Activated T-helper 1 cell treated with anti-CD3 and anti-CD28 coated beads, Interleukin-2, amount 50 U/mL, for 16 hours (primary cell): ENCODE measurements at places on chromosomes 12 and 14.

DNA sequence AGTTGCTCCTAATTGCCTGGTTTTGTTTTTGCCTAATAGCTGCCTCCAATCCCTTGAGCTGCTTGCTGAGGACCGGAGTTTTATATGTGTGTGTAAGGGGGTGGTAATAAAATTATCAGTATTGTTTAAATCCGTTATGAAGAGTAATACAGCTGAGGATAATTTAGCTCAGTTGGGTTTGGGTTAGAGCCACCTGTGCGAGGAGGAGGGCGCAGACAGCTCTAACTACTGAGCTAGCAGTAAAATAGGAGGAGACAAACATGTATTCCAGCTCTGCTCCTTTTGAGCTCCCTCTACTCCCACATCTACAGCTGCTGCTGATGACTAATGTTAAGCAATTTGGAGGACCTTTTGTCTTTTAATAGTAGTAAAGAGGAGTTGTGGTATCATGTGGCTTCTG is 61.5 kb downstream of the SPATS2 start:
- DNase-seq = no peak

DNA sequence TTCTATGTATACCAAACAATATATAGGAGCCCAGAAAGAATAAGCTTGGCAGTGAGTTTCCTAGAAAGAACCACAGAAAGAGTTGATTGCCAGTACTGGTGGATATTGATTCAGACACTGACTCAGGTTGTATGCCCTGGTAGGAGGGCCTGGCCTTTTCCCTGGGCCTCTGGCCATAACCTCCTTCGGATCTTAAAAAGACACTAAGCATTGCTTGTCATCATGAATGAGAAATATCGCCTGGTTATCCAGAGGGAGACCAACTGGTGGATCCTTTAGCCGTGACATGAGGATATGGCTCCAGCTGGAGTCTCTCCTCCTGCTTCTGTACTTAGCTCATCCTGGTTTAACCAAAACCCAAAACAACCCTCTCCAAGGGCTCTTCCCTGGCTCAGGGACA is 231.5 kb downstream of the MSRB3 start:
- DNase-seq = no peak

DNA sequence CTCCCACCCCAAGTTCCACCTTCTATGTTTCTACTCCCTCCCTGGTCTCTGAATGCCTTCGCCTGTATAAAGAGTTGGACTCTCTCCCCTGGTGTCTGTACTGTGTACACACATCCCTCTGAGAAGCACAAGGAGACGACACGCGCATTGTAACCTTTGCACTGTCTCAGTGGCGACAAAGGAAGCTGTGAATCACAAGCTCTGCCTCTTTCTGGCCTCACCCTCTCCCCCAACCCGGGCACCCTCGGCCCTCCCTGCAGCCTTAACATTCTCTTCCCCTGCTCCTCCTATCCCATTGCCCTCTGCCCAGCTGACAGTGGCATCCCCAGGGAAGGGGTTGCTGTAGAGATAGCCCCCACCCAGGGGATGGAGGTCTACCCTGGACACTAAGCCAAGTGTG is 2.5 kb upstream of the SMARCD1 start:
- DNase-seq = no peak

- no peak for DNase-seq
Observed at GRCh38 chr12:28032811-28033537, 60.4 kb upstream of the PTHLH start.

GRCh38 chr12:110279566-110280375 is 1.3 kb upstream of the ATP2A2 start:
- no peak for DNase-seq

- no peak for DNase-seq
Observed at GRCh38 chr14:94897561-94897960, 127.6 kb upstream of the GSC start.

- DNase-seq = no peak
Observed at GRCh38 chr12:89067421-89068187, 284.7 kb downstream of the DUSP6 start.

DNA sequence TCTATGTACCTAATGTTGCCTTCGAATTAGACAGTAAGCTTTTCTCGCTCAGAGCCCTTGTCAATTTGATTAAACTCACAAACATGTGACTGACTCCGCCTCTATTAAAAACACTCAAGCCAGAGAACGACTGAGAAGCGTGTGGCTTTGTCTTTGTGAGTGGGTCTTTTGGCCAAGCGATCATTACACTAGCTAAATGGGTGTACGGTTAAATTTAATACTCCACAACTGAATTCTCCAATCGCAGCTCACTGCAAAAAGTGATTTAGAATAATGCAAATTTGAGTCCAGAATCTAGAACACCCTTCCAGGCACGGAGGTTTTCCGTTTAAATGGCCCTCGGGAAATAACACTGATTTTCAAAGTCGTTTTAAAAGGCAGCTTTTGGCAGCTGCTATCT is 253.7 kb downstream of the EFCAB11 start:
- DNase-seq = no peak

DNA sequence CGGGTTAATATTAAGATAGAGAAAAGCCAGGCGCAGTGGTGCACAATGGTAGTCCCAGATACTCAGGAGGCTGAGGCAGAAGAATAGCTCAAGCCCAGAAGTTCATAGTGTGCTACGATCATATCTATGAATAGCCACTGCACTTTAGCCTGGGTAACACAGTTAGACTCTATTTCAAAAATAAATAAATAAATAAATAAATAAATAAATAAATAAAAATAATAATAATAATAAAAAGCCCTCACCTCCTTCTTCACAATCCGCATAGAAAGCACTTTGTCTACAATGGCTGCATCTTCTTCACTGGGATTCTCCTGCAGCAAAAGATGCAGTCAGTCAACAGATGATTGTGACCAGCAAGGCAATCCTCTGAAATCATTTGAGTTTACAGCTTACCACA is 31.5 kb upstream of the SUPT16H start:
- no peak for DNase-seq

DNA sequence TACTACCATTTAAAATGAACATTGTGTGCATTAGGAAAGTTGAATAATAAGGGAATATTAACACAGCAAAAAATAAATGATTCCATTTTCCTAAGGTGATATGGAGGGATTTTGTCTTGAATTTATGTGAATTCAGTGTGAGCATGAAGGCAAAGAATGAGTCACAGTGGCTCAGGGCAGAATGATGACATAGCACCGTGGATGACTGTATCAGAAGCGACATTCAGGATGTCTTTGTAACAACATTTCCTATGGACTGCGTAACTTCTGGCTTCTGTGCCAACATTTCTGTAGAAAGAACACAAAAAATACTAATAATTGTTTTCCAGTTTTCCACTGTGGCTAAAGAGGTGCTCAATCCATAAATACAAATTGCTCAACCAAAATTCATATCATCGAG is 54.6 kb downstream of the TTC8 start:
- DNase-seq = no peak

- DNase-seq = no peak
Observed at GRCh38 chr12:107730618-107731341, 30.2 kb downstream of the PRDM4 start.

DNA sequence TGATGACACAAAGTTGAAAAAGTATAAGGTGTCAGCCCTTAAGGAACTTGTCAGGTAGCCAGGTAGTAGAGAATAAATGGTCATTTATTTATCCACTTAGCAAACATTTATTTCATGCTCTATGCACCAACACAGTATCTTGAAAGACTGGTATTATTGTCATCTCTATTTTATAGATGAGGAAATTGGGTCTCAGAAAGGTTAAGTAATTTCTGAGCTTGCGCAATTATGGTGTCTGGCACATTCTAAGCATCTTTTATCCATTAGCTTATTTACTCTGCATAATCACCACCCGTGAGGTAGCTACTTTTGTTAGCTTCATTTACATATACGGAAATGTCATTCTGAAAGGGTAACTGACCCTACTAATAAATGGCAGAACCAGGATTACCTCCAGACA is 2.5 kb upstream of the UTP20 start:
- no peak for DNase-seq

- DNase-seq = no peak
Observed at GRCh38 chr12:23222801-23223200, 597.8 kb downstream of the ETNK1 start.

- no peak for DNase-seq
Observed at GRCh38 chr12:79183926-79184325, 319.4 kb downstream of the SYT1 start.

- DNase-seq = no peak
Observed at GRCh38 chr12:79747274-79747673, 56.5 kb upstream of the PAWR start.

GRCh38 chr14:103104654-103105452 is 10.3 kb downstream of the EXOC3L4 start:
- peak; percentile 49 for DNase-seq

GRCh38 chr14:37437490-37437889 is 157.6 kb downstream of the FOXA1 start:
- no peak for DNase-seq

GRCh38 chr12:120774169-120774916 is 48.7 kb downstream of the ACADS start:
- no peak for DNase-seq

DNA sequence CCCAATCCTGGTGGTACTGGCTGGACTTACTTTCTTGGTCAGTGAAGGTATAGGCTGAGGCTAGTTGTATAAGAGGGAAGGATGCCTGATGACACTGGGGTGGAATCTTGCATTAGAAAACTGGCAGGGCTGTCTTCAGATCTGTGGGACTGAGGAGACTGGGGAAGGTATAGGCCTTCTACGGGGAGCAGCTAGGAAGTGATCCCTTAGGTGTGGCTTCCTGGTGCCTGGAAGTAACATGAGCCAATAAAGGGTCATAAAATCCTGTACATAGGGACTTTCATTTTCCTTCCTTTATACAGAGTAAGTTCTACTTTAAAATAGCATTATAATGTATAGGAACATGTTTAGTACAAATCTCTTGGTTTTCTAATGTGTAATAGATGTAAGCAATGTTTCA is 716.8 kb downstream of the LRFN5 start:
- no peak for DNase-seq

GRCh38 chr12:88854260-88854659 is 274.0 kb upstream of the KITLG start:
- DNase-seq = no peak

GRCh38 chr14:32366986-32367385 is 37.9 kb downstream of the AKAP6 start:
- DNase-seq = no peak

GRCh38 chr12:130053651-130054069 is 108.6 kb upstream of the FZD10 start:
- DNase-seq = no peak

GRCh38 chr12:13278249-13278787 is 81.8 kb downstream of the EMP1 start:
- peak; percentile 36 for DNase-seq

- no peak for DNase-seq
Observed at GRCh38 chr14:100082723-100083122, 17.5 kb downstream of the EVL start.

DNA sequence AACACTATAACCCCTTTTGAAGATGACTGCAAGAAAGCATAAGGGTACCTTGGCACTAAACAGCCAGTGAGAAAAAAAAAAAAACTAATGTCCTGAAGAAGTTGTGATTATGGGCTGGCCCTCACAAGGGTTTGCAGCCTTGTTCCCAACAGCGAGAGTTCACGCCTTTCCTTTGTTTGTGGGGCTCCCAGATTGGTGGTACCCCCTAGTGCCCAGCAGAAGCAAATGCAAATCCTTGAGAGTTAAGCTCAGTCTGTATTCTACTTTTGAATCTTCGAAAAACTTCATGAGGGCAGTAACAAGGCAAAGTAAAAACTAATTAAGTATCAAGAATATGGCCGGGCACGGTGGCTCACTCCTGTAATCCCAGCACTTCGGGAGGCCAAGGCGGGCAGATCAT is 238.9 kb upstream of the LMO3 start:
- DNase-seq = no peak

- no peak for DNase-seq
Observed at GRCh38 chr14:61435563-61436337, 114.4 kb downstream of the PRKCH start.

- DNase-seq = no peak
Observed at GRCh38 chr12:45431126-45431525, 215.2 kb downstream of the ANO6 start.

DNA sequence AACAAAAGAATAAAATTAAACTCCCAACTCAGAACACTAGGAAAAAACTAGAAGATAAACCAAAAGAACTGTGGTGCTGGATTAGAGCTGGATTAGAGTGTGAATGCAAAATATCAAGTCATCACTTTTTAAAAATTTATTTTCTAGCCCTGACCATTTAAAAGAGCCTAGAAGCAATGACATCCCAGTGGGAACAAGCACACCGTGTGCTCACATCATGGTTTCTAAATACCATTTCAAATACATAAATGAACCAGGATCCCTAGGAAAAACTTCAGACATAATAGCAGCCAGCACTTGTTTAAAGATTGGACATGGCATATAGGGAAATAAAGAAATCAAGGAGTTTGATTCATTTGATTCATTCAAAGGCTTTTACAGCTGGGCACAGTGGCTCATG is 30.0 kb downstream of the KDM5A start:
- DNase-seq = no peak

GRCh38 chr14:69077841-69078240 is 75.1 kb downstream of the DCAF5 start:
- DNase-seq = no peak

DNA sequence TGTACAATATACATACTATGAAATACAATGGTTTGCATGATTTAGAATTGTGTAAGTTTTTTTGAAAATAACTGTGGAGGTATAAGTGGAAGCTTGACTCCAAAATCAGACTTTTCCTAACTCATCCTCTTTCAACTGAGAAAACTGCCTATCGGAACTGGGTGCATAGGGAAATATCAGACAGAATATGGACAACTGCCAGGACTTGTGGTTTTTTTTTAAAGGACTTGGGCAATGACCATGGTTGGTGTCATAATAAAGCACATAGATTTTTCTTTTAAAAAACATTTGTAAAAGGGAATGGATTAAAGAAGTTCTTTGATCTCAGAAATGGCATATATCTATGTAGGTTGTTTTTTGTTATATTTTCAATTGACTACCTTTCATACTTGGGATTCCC is 53.3 kb upstream of the LRRK2 start:
- DNase-seq = no peak

GRCh38 chr12:49776413-49776812 is 35.1 kb downstream of the TMBIM6 start:
- DNase-seq = no peak

GRCh38 chr12:109291521-109292341 is 17.4 kb downstream of the FOXN4 start:
- DNase-seq = no peak

DNA sequence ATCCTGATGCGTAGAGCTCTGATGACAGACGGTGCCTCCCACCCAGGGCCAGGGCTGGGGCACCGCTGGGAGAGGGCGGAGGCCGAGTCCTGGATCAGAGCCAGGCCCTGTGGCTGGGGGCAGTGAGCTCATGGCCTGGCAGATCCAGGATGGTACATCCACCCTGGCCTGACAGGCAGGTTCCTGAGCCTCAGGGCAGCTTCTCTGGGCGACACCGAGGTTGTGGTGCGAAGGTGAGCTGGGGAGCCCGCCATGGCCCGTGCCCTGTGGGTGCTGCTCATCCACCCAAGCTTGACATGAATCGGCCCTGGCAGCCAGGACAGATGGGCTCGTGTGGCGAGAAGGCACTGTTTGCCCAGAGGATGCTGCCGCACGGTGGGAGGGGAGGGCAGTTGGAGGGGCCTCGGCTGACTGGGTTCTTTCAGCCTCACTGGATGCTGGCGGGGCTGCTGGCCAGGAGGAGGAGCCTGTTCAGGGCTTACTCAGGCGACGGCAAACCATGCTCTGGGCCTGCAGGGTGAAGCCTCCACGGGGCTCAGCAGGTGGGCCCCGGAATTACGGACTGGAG is 16.6 kb downstream of the LRTM2 start:
- DNase-seq = no peak
